MV-4-11 (cell line): ENCODE measurements at places on chromosomes 4 and X.

GRCh38 chrX:9626379-9626778, 139.3 kb downstream of the GPR143 start:
- no peak for DNase-seq

DNA sequence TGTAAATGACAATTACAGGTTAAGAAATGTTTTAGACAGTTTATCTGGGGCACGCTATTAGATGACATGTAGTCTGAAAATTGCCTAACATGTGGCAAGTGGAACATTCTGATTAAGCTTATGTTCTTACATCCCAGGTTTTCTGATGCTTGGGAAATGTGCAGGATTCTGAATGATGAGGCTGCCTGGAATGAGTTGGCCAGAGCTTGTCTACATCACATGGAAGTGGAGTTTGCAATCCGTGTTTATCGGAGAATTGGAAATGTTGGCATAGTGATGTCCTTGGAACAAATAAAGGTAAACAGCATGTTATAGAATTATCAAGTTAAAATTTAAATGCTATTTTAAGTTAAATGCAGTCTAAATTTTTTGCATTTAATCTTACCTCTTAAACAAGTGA, 49.3 kb downstream of the WDR19 start:
- no peak for DNase-seq

- peak; percentile 58 for DNase-seq
Measured at GRCh38 chr4:152896811-152897210, 39.3 kb upstream of the FHDC1 start.

DNA sequence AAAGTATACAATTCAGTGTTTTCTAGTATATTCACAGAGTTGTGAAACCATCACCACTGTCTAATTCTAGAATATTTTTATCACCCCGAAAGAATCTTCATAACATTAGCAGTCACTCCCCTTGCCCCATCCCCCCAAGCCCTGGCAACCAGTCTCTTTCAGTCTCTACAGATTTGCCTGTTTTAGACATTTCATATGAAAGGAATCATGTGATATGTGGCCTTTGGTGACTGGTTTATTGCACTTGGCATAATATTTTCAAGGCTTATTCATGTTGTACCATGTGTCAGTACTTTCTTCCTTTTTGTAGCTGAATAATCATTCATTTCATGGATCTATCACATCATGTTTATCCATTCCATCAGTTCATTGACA, 371.7 kb downstream of the AFF2 start:
- DNase-seq: no peak

DNA sequence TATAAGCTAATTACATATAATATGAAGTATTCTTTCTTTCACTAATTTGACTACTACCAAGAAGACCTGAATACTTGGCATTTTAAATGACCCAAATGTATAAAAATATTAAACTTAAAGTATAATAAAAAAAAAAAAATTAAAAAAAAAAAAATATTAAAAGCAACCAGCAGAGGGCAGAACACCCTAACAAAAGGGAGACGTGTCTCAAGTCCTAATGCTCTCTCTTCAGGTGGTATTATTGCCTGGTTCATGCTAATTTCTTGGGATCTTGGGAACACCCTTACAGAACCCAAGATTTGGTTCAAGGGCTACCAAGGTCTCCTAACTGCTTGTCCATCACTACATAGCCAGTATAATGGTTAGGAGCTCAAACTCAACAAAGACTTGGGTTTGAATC, 754.8 kb downstream of the RAB28 start:
- no peak for DNase-seq

- peak; percentile 29 for DNase-seq
Measured at GRCh38 chrX:135484641-135485289, 35.7 kb upstream of the INTS6L start.

GRCh38 chr4:3349116-3349515, 56.3 kb downstream of the RGS12 start:
- DNase-seq: peak; percentile 30
